ENCODE measurements at places on chromosomes 2 and 18. TPM values are rescaled to one million over a fixed set of nuclear protein-coding genes. Genes with fewer than 3 reads are reported as not detected.

- H3K27me3 ChIP-seq, result no peaks in the 10 kb centered on the region
- H3K36me3 ChIP-seq, result no peaks in the 10 kb centered on the region
- H3K4me1 ChIP-seq, result peaks cover 6% of the 10 kb centered on the region
- DNase-seq, result peak; percentile 43
- no peak overlapping the region for H3K27ac ChIP-seq
Observed at GRCh38 chr2:165794536-165794928, 485 bp upstream of the GALNT3 start.

GRCh38 chr18:79429381-79429780 lies 33.7 kb downstream of the NFATC1 start:
- no peak overlapping the region for H3K4me3 ChIP-seq
- no peaks in the 10 kb centered on the region for H3K4me1 ChIP-seq
- no peaks in the 10 kb centered on the region for H3K27me3 ChIP-seq
- H3K36me3 ChIP-seq, result peaks cover 8% of the 10 kb centered on the region
- no peak overlapping the region for H3K27ac ChIP-seq

- DNase-seq, result no peak
- H3K4me3 ChIP-seq, result no peak overlapping the region
- H3K27ac ChIP-seq, result no peak overlapping the region
- no peaks in the 10 kb centered on the region for H3K36me3 ChIP-seq
- peaks cover 13% of the 10 kb centered on the region for H3K27me3 ChIP-seq
Observed at GRCh38 chr2:118857677-118858484, 10.4 kb upstream of the EN1 start.

- H3K27me3 ChIP-seq, result no peaks in the 10 kb centered on the region
- H3K4me1 ChIP-seq, result no peaks in the 10 kb centered on the region
- DNase-seq, result no peak
- no peaks in the 10 kb centered on the region for H3K36me3 ChIP-seq
Observed at GRCh38 chr2:184402381-184402780, 195.9 kb upstream of the ZNF804A start.

- H3K27ac ChIP-seq, result no peak within 1 kb of the TSS
- H3K4me3 ChIP-seq, result no peak within 1 kb of the TSS
- H3K27me3 ChIP-seq, result no peaks in the 10 kb centered on the region
Observed at GRCh38 chr2:48755473-48755872, at the start of gene LHCGR. Gene LHCGR, minus strand, starts transcription at chr2:48755724. Its CDS starts 53 bp downstream, at chr2:48755671.

- no peaks in the 10 kb centered on the region for H3K36me3 ChIP-seq
- peaks cover 26% of the 10 kb centered on the region for H3K4me1 ChIP-seq
- H3K27ac ChIP-seq, result no peak overlapping the region
- no peak overlapping the region for H3K4me3 ChIP-seq
Observed at GRCh38 chr2:95017071-95017501, 8.4 kb upstream of the MAL start.

SP5 gene
- total RNA-seq, result not detected

STPG4 gene
- total RNA-seq, result not detected

All from GM12878 (cell line).